Activated naive CD4-positive, alpha-beta T cell treated with anti-CD3 and anti-CD28 coated beads, Interleukin-2, amount 50 U/mL, for 72 hours (primary cell): ENCODE measurements at places on chromosomes 4 and X.

GRCh38 chr4:109206620-109207019 is 95.8 kb downstream of the COL25A1 start:
- DNase-seq: no peak

- DNase-seq: no peak
These were observed 206.4 kb upstream of the PACRGL start for GRCh38 chr4:20493761-20494353.

DNA sequence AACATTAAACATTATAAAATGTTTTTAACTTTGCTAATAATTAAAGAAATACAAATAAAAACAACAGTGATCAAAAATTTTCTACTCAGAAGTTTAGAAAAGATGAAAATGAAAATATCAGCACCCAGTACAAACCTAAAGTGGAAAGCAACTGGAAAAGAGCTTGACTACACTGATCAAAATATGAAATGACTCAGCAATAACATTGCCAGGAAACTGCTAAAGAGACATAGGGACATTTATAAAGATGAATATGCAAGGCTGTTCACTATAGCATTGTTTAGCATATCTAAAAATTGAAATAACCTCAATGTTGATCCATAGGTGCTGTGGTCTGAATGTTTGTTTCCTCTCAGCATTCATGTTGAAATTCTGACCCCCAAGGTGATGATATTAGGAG is 88.5 kb upstream of the NOCT start:
- no peak for DNase-seq

- DNase-seq: no peak
These were observed 54.0 kb downstream of the MAML3 start for GRCh38 chr4:140099983-140100382.

DNA sequence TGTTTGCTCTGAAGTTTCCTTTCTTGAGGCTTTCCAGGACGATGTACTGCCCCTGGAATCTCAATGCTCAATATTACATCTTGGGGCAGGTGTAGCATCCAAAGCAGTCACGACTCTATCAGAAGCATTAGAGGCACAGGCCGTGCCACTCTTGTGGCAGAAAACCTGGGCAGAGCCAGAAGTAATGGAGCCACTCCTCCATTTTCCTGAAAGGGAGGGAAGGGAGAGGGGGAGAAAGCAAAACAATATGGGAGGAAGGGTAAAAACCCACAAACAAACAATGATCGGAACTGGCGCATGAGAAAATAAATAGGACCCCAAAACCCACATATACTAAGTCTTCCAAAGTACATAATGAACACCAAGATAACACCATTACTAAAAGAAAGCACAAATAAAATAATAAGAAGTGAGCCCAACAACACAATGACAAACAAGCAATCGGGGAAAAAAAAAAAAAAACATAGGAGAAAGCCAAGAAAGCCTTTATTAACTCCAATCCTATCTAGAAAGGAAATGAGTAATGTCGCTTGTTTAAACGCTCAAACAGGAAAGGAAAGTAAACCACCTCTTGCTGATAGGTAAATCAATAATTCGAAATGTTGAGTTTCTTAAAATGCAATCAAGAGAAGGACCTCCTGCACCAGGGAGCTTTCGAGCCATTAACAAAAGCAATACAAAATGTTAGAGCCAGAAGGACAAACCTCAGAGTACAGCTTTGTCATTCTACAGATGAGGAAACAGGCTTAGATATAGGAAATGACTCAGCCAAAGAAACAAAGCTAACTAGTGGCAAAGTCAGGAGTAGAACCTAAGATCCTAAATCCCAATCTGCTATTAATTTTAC is 117.4 kb downstream of the ATRX start:
- DNase-seq: no peak

- no peak for DNase-seq
These were observed 9.7 kb downstream of the PDZD4 start for GRCh38 chrX:153820601-153821000.

DNA sequence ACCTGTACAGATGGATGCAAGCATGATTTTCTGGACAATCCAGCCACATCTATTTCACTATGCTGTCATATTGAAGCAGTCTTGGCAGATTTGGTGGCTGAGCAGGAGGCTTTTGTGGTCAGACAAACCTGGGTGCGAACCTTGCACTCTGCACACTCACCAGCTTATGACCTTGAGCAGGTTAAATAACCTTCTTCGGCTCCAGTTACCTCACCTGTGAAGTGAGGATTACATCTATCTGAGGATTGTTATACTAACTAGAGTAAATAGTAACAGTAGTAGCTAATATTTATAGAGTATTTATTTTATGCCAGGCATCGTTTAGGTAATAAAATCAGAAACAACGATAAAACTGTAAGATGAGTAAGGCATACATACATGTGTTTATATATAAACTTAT is 150.0 kb downstream of the PPP3CA start:
- DNase-seq: no peak

DNA sequence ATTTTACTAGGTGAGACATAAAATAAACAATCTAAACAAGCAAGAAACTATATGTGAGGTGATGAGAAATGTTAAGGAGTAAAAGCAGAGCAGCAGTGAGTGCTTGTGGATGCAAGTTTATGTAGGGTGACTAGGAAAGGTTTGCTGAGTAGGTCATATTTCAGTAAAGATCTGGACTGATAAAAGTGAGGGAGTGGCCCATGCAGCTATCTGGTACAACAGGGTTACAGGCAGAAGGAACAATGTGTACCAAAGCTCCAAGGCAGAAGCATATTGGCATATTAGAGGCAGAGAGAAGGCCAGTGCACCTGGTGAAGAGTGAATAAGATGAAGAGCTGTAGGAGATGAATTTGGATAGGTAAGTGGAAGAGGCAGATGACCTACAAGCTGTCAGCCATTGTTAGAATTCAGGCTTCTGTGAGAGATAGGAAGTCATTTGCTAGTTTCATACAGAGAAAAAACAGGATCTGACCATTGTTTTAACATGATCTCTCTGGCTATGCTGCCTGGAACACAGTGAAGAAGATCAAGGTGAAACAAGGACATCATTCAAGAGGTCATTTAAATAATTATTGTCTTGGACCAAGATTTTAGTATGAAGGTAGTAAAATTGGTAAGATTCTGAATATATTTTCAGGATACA is 274.6 kb downstream of the ANKRD50 start:
- DNase-seq: no peak

- DNase-seq: no peak
These were observed 488 bp downstream of the TBC1D25 start for GRCh38 chrX:48540028-48540375.

DNA sequence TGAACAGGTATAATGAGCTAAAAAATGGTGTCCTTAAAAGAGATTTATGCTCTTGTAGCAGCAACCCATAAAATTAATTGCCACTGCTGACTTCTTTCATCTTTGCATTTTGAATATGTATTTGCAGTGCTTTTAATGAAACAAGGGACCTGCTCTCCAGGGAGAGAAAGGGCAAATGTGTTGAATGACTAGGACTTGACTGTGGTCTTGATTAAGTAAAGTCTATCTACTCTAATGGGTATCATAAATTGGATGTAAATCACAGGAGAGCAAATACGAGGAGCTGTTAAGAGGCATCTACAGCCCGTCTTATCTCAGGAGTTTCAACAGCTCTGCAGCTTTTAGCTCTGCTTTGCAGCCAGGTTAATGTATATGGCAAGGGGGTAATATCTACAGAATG is 216.4 kb downstream of the PALLD start:
- DNase-seq: no peak

- DNase-seq: no peak
These were observed 34.4 kb upstream of the C4orf50 start for GRCh38 chr4:6052679-6053078.

DNA sequence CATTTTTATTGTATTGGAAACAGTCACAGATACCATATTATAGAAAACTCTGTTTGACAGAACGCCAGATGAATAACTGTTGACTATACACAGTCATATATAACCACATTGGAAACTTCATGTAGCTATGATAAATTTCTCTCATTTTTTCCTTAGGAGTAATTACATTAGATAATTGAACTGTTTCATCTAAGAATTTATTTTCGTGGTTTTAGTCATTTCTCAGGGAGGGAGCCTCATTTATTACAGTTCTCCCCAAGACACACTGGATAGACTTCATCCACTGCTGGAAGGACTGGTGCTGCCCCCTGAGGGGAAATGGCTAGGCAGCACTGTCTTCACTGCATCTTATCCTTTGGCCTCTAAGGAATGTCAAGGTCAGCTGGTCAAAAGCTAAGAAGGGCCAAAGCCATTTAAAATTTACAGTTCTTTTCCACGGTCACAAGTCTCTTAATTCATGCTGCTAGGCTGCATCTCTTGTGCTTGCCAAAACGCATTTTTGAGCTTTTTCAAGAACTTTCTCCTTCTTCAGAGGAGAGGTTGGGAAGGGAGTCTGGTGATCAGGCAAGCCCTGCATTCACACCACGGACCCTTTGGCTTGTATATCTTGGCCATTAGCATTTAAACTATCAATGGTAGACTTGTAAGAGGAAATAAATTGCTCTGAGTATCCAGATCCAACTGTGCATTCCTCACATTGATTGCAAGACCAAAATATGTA is 145.1 kb downstream of the CBR4 start:
- DNase-seq: no peak

DNA sequence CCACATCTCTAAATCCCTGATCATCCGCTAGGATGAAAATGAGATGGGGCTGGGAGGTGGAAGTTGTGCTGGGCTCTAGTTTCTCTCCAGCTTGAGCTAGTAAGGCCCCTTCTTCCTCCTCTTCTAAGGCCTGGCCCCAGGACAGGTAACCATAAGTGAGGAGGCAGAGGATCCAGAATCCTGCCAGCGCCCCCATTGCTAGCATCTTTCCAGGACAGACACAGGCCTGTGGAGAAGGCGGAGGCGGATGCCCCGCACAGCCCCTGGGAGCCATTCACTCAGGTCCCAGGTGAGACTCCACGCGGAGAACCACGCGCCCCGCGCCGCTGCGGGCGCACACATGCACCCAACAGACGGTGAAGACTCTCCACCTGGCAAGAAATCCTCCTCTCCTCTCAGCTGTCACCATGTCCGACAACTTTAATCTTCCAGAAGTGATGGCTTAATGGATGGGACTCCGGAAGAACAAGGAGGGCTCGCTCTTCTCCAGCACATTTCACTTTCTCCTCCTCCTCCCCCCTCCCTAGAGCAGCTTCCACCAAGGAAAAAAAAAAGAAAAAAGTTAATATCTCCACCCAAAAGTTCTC is 793 bp downstream of the ARSJ start:
- DNase-seq: no peak

DNA sequence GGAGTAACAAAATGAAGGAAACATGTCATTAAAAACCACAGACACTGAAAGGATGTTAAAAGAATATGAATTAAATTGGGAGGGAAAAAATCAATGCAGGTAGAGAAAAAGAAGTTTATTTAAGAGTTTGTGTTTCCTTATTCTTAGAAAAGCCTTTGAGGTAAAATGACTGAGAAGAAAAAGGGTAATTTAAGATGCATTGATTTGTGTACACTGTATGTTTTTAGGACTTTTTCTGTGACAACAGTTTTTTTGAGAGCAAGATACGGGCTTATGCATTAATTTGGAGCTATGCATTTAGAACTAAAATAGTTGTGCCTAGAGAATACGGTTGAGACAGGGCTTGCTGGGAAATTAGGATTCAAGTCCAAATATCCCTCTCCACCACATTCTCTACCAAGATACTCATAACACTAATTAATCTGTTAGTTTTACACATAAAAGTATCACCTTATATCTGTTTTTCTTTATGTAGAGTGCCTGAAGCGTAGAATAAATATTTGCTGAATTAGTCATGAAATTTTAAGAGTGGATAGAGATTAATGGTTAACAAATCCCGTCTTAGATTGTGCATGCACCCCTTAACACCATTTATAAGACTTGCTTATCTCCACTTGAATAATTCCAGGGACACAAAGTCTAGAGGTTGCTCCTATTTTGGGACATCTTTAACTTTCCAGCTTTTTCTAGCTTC is 232.5 kb downstream of the PCDH7 start:
- DNase-seq: no peak

GRCh38 chr4:42617030-42617429 is 39.9 kb downstream of the ATP8A1 start:
- DNase-seq: no peak

GRCh38 chr4:88706574-88706973 is 8.9 kb upstream of the NAP1L5 start:
- no peak for DNase-seq

DNA sequence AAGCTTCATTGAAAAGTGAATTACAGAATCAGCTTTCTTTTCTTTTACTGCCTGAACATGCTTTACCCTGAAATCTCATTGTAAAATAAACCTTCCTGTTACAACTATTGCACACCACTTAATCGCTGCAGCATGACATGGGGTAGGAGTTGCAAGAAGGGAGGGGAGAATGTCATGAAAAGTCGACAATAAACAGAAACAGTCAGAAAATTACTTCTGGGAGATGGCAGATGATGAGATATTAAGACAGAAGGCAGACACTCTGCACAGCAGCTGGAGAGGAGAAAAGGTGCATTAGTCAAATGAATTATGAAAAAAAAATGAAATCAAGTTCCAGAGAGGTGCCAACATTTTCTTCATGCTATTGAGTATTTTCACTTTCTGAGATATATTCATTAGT is 287.7 kb downstream of the PCDH7 start:
- DNase-seq: no peak

DNA sequence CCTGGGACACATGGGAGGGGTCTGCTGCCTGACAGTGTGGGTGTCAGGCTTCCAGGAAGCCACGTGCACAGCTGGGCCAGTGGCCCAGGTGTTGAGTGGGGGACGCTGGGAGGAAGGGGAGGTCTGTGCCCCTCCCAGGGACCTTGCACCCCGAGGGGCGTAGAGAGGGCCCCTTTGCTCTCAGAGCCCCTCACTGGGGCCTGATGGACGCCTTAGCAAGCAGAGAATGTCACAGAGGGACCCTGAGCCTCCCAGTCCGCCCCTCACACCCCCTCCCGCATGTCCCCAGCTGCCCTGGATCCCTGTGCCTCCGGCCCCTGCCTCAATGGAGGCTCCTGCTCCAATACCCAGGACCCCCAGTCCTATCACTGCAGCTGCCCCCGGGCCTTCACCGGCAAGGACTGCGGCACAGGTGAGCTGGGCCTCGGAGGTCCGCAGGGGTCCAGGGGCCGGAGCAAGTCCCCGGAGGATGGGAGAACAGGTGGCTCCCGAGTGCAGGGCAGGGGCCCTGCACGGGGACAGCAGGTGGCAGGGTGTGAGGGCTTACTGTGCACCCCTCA is 2.1 kb downstream of the HGFAC start:
- DNase-seq: no peak

- DNase-seq: no peak
These were observed 138.9 kb downstream of the MAPK10 start for GRCh38 chr4:86221002-86221401.
